Vagina (tissue), 2 donors: ENCODE measurements at places on chromosomes 7 and 10.

- no peak overlapping the region for H3K27ac ChIP-seq
- no peak for DNase-seq
- no peaks in the 10 kb centered on the region for H3K4me1 ChIP-seq
- no peak overlapping the region for H3K4me3 ChIP-seq
Observed at GRCh38 chr7:35975851-35976454, 175.1 kb downstream of the SEPTIN7 start.

DNA sequence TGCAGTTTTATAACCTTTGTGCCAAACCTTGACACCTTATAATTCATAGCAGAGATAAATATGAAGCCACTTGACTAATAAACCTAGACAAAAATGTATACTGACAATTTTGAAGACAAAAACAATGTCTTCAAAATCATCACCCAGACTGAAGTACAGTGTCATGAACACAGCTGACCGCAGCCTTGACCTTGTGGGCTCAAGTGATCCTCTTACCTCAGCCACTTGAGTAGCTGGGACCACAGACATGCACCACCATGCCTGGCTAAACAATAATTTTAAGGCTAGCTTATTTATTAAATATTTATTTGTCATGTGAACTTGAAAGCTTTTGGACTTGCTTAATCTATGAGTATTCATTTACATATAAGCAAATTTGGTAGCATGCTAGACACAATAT is 24.3 kb downstream of the IL6 start:
- no peaks in the 10 kb centered on the region for H3K27me3 ChIP-seq
- no peaks in the 10 kb centered on the region for H3K36me3 ChIP-seq
- no peaks in the 10 kb centered on the region for H3K4me1 ChIP-seq
- H3K4me3 ChIP-seq: no peak overlapping the region
- no peak for DNase-seq

GRCh38 chr10:89419548-89419947 is 5.2 kb downstream of the IFIT5 start:
- no peaks in the 10 kb centered on the region for H3K27me3 ChIP-seq
- DNase-seq: no peak
- no peaks in the 10 kb centered on the region for H3K36me3 ChIP-seq
- H3K4me3 ChIP-seq: no peak overlapping the region
- peaks cover 26% of the 10 kb centered on the region for H3K4me1 ChIP-seq
- H3K27ac ChIP-seq: no peak overlapping the region

DNA sequence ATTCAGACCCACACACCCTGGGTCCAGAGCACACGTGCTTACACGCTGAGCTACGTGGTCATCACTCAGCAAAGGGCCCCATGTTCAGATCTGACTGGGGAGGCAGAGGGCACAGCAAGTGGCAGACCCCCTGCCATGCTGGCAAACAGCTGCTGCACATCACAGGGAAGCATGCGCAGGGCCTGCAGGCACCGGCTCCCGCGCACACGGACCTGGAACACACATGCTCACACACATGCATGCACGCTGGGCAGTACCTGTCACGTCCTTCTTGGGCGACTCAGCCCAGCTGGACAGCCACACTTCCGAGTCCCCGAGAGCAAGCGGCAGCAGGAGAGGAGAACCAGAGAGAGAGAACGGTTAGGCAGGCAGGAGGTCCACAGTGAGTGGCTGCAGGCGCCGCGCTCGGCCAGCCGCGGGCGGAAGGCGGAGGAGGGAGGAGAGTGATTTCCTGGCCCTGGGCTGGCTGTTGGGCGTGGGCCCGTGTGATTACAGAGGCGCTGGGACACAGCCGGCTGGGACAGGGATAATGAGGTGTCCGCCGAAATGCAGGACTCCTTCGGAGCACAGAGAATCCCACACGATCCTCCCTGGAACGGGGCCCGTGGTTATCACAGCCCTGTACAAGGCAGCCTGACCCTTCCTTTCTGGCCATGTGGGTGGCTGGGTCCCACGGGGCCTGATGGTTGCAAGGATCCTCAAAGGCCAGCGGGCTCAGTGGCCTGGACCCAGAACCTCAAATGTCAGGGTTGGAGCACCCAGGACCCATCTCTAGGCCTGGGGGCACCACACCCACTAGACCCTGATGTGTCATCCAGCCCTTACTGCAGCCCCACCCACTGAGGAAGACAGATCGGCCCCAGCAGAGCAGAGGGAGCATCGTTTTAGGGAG is 175.1 kb downstream of the NEURL1 start:
- peak overlapping the region; percentile 30 for H3K4me3 ChIP-seq
- no peaks in the 10 kb centered on the region for H3K27me3 ChIP-seq
- DNase-seq: no peak
- H3K27ac ChIP-seq: peak overlapping the region; percentile 94

DNA sequence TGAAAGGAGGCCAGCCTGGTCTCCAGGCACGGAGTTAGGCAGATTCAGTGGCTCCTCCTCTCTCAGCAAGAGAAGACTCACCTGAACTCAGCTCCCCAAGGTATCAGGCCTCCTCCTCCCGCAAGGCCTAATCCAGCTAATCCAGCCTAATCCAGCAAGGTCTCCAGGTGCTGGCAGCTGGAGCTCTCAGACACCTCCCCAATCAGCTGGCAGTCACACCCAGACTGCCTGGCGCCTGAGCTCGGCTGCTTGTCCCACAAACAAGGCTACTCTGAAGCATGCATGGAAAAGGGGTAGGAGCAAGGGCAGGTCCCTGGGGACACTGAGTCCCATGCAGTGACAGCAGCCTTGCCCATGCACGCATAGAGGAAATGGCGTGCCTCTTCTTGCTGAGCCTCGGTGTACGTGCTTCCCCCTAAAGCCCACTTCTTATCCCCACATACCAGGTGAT is 3.3 kb upstream of the OPN4 start:
- no peak for DNase-seq
- H3K4me1 ChIP-seq: peaks cover 28% of the 10 kb centered on the region
- no peaks in the 10 kb centered on the region for H3K27me3 ChIP-seq
- no peak overlapping the region for H3K4me3 ChIP-seq

DNA sequence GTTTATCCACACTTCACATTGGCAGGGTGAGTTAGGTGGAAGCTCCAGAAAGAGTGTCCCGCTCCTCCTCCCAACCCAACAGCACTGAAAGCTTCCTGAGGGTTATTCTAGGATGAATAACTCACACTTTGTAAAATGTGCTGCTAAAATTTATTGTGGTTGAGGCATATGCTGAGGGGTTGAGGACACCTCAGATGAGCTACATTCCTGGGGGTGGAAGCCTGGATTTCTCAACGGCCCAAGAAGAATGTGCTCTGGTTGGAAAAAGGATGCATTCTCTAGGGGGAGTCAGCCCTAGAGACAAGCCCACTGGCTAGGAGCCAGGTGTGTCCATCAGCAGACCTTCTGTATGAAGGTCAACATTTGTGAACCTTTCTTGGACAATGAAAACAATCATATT is 91.5 kb upstream of the PDE1C start:
- H3K27ac ChIP-seq: no peak overlapping the region
- no peaks in the 10 kb centered on the region for H3K36me3 ChIP-seq
- DNase-seq: no peak
- H3K4me3 ChIP-seq: no peak overlapping the region
- peaks cover 16% of the 10 kb centered on the region for H3K4me1 ChIP-seq
- H3K27me3 ChIP-seq: no peaks in the 10 kb centered on the region

DNA sequence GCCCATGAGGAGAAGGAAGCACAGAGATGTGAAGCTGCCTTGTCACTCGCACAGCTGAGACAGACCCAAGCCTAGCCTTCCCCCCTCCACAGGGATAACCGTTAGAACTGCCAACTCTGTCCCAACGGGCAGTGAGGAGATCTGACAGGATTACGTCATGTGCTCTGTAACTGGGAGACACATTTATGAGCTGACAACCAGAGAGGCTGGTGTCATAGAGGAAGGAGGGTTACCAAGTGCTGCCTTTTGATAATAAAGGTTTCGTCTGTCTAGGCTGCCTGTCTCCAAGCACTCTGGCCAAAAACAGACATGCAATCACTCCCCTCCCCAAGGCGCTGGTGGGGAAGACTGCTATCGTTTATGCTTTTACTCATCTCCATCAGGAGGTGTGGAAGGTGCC is 165.9 kb downstream of the PLXNA4 start:
- H3K4me1 ChIP-seq: peaks cover 7% of the 10 kb centered on the region
- no peak for DNase-seq
- H3K36me3 ChIP-seq: no peaks in the 10 kb centered on the region

- no peak for DNase-seq
- H3K27ac ChIP-seq: no peak overlapping the region
- H3K36me3 ChIP-seq: no peaks in the 10 kb centered on the region
- no peak overlapping the region for H3K4me3 ChIP-seq
- H3K27me3 ChIP-seq: no peaks in the 10 kb centered on the region
- H3K4me1 ChIP-seq: peaks cover 32% of the 10 kb centered on the region
Observed at GRCh38 chr7:17528636-17529035, 230.2 kb downstream of the AHR start.

DNA sequence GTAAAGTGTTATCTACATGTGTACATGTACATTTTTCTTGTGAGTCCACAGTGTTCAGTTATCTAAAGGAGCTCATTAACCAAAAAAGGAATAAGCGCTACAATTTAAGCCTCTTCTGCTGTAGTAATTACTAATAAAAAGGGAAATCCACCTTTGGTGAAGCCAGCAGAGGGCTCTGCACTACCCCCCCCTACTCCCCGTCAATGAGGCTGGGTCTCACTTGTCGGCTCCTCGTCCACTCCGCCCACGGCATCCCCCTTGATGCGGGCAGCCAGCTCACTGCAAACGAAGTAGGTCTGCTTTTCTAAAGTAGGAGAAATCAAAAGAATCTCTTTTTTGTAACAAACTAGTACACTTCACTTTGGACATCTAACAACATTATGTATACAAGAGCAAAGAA is 4.7 kb upstream of the WASHC2A start:
- DNase-seq: no peak
- H3K36me3 ChIP-seq: no peaks in the 10 kb centered on the region
- H3K4me1 ChIP-seq: no peaks in the 10 kb centered on the region
- no peaks in the 10 kb centered on the region for H3K27me3 ChIP-seq
- no peak overlapping the region for H3K27ac ChIP-seq

- no peaks in the 10 kb centered on the region for H3K36me3 ChIP-seq
- no peaks in the 10 kb centered on the region for H3K4me1 ChIP-seq
- H3K27ac ChIP-seq: no peak overlapping the region
- H3K27me3 ChIP-seq: no peaks in the 10 kb centered on the region
- no peak for DNase-seq
Observed at GRCh38 chr10:11783558-11783865, 39.6 kb upstream of the PROSER2 start.
